ENCODE measurements at places on chromosomes 13 and 19.

DNA sequence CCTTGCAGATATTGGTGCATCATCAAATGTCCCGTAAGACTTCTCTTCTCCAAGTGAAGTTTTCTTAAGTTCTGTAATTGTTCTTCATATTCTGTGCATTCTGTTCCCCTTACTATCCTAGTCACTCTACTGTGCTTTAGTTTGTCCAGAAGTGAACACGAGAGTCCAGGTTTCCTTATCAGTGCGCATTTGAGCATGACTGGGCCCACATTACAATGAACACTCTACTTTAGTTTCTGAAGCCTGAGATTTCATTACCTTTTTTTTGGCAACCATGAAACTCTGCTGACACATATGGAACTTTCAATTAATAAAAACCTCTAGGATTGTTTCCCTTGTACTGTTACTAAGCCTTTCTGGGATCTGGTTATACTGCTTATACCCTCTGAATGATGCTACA is 270.0 kb downstream of the KCNRG start:
- DNase-seq, result no peak

GRCh38 chr13:92196591-92197256 is 798.3 kb downstream of the GPC5 start:
- no peak for DNase-seq

GRCh38 chr19:7294558-7295212 is 471 bp upstream of the INSR start:
- no peak for DNase-seq

DNA sequence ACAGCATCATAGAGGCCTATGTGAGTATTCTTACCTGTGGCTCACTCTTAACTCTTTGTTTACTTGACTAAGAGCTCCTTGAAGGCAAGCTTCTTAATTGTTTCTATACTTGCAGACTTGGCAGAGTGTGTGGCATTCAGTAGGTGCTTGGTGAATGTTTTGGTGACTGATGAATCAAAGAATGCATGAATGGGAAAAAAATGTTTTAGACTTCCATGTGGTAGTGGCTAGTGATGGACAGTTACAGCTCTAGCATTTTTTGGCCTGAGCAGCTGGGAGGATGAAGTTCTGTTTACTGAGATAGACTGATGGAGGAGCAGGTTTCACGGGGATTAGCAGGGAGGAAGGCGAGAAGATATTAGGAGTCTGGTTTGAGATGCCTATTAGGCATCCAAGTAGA is 13.6 kb downstream of the HAS1 start:
- DNase-seq, result no peak

- peak; percentile 19 for DNase-seq
Measured at GRCh38 chr13:30572859-30573275, 44.9 kb upstream of the USPL1 start.

Data from naive thymus-derived CD4-positive, alpha-beta T cell (primary cell).